Right lobe of liver (tissue), 6 donors: ENCODE measurements at places on chromosomes 4 and X. TPM values are rescaled to one million over a fixed set of nuclear protein-coding genes. Genes with fewer than 3 reads are reported as not detected.

DNA sequence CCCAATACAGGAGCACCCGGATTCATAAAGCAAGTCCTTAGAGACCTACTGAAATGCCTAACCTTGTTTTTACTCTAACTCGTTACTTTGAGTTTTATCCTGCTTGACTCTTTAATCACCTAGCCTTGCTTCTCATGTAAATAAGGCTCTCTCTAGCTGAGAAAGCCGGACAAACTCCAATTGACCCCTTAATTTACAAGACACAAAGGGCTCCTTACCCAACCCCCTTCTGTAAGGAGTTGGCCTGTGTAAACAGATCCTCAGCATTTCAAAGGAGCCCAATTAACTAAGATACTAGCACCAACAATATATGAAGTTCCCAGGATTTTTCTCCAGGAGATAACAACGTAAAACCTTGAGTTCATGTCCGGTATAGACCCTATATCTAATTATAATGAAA is 61.7 kb downstream of the CT47B1 start:
- no peaks in the 10 kb centered on the region for H3K4me1 ChIP-seq
- H3K27me3 ChIP-seq: no peaks in the 10 kb centered on the region
- no peak overlapping the region for H3K4me3 ChIP-seq
- no peak for DNase-seq
- H3K36me3 ChIP-seq: no peaks in the 10 kb centered on the region

DNA sequence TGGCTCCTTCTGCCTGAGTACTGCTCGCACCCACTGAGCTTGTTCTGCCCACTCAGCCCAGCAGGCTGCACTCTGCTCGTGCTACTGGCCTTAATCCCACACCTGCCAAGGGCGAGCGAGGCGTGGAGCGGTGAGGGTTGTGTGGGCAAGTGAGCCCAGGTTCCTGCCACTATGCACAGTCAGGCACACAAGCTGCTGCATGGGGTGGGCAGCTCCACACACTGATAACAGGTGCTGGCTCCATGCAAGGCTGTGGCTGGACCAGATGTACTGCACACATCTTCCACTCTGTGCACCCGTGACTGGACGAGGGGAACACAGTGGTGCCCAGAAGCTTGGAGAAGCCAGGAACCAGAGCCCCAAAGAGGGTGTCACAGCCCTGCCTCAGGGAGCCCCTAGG is 184.3 kb upstream of the NUDT6 start:
- no peak overlapping the region for H3K27ac ChIP-seq
- DNase-seq: no peak
- no peaks in the 10 kb centered on the region for H3K27me3 ChIP-seq
- H3K4me1 ChIP-seq: no peaks in the 10 kb centered on the region
- H3K4me3 ChIP-seq: no peak overlapping the region

DNA sequence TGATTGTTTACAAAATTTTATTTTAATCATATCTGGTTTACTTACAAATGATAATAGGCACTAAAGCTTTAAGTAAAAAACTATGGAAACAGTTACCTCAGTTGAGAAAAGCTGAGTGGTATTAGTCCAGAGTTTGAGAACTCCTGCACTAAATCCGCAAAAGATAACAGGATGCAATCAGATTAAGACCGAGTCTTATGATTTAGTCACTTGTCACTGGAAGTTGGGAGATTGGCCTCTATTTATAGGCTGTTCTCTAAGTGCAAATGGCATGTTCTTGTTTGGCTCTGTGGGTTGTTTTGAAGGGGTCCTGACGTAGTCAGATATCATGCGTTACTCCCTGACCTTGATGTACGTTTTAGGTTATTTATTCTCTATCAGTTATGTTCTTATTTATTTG is 6.3 kb downstream of the GPAT3 start:
- DNase-seq: no peak
- H3K36me3 ChIP-seq: no peaks in the 10 kb centered on the region
- peaks cover 11% of the 10 kb centered on the region for H3K4me1 ChIP-seq
- H3K27ac ChIP-seq: no peak overlapping the region
- H3K27me3 ChIP-seq: no peaks in the 10 kb centered on the region
- no peak overlapping the region for H3K4me3 ChIP-seq

- no peak for DNase-seq
- no peaks in the 10 kb centered on the region for H3K27me3 ChIP-seq
- no peaks in the 10 kb centered on the region for H3K4me1 ChIP-seq
- no peaks in the 10 kb centered on the region for H3K36me3 ChIP-seq
- no peak overlapping the region for H3K27ac ChIP-seq
- no peak overlapping the region for H3K4me3 ChIP-seq
These were observed 234.4 kb upstream of the HS3ST1 start for GRCh38 chr4:11663114-11663513.

DNA sequence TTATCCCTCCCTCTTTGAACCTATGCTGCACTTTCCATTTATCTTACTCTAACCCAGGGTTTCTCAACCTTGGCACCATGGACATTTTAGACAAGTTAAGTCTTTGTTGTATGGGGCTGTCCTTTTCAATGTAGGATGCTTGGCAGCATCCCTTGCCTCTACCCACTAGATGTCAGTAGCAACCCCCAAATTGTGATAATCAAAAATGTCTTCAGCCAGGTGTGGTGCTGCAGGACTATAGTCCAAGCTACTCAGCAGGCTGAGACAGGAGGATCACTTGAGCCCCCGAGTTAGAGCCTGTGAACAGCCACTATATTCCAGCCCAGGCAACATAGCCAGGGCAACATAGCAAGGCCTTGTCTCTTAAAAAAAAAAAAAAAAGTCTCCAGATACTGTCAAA is 7.0 kb downstream of the LRCH2 start:
- no peaks in the 10 kb centered on the region for H3K27me3 ChIP-seq
- H3K36me3 ChIP-seq: no peaks in the 10 kb centered on the region
- no peak for DNase-seq
- no peak overlapping the region for H3K4me3 ChIP-seq

GRCh38 chrX:133745349-133745748 is 240.0 kb downstream of the GPC3 start:
- H3K27ac ChIP-seq: no peak overlapping the region
- no peaks in the 10 kb centered on the region for H3K36me3 ChIP-seq
- no peak overlapping the region for H3K4me3 ChIP-seq
- no peaks in the 10 kb centered on the region for H3K4me1 ChIP-seq

DNA sequence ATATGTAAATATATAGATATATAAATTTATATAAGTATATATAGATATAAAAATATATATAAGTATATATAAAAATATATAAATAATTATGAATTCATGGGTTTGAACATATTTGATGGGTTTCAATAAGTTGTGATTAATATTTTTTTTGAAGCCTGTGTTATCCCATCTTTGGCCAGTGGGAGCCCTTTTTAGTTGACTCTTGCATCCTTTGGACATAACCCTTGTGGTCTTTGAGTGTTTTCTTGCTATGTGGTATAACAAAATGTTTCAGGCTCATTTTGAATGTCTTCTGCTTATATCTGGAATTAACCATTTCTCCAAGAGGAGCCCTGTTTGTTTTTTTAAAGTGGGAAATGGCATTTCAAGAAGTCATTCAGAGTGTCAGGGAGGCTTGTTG is 15.2 kb downstream of the SNX25 start:
- no peaks in the 10 kb centered on the region for H3K27me3 ChIP-seq
- peaks cover 9% of the 10 kb centered on the region for H3K4me1 ChIP-seq
- H3K4me3 ChIP-seq: no peak overlapping the region
- no peak for DNase-seq
- H3K27ac ChIP-seq: no peak overlapping the region

- no peaks in the 10 kb centered on the region for H3K36me3 ChIP-seq
- no peaks in the 10 kb centered on the region for H3K27me3 ChIP-seq
- H3K4me1 ChIP-seq: no peaks in the 10 kb centered on the region
These were observed 50.5 kb downstream of the ADGRA3 start for GRCh38 chr4:22465349-22465748.

DNA sequence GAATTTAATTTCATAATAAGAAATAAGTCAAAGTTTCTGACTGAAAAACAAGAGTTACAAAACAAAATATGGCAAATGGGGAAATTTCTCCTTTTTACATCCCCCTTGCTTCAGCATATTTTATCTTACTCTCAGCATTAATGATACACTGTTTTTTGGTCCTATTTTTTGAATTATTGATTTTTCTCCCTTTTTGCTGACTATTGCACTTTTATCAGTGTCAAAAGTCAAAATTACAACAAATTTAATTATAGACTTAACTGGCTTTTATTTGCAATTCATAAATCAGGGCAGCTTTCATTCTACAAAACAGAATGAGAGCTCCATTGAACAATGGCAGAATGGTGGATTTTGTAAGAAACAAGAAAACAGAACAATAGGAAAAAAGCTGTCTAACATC is 901.9 kb downstream of the FAT4 start:
- no peaks in the 10 kb centered on the region for H3K27me3 ChIP-seq
- H3K4me3 ChIP-seq: no peak overlapping the region
- no peak overlapping the region for H3K27ac ChIP-seq
- no peak for DNase-seq

- no peaks in the 10 kb centered on the region for H3K4me1 ChIP-seq
- no peak for DNase-seq
- no peaks in the 10 kb centered on the region for H3K27me3 ChIP-seq
- no peak overlapping the region for H3K4me3 ChIP-seq
- no peak overlapping the region for H3K27ac ChIP-seq
These were observed 81.7 kb downstream of the MAD2L1 start for GRCh38 chr4:119984996-119985395.

- no peaks in the 10 kb centered on the region for H3K36me3 ChIP-seq
- H3K4me3 ChIP-seq: no peak overlapping the region
- no peak overlapping the region for H3K27ac ChIP-seq
- no peaks in the 10 kb centered on the region for H3K4me1 ChIP-seq
These were observed 36.6 kb downstream of the RASSF6 start for GRCh38 chr4:73583666-73584065.

DNA sequence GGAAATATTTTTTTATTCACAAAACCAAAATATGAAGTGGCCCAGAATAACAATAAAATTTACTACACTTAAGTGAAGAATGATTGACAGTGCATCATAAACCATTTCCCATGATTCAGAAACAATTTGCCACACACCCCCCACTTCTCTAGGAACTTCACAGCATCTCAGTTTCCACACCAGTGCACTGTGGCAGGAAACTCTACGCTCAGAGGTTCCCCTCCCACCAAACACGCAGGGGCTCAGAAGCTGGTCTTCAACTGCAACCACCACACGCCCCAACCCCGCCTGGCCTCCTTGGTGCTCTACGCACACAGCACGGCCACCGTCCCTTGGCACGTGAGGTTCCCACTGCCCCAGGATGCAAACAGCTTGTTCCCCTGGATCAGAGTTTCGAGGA is 63.7 kb downstream of the ZFYVE28 start:
- DNase-seq: no peak
- no peak overlapping the region for H3K27ac ChIP-seq
- H3K4me1 ChIP-seq: no peaks in the 10 kb centered on the region
- H3K4me3 ChIP-seq: no peak overlapping the region

DNA sequence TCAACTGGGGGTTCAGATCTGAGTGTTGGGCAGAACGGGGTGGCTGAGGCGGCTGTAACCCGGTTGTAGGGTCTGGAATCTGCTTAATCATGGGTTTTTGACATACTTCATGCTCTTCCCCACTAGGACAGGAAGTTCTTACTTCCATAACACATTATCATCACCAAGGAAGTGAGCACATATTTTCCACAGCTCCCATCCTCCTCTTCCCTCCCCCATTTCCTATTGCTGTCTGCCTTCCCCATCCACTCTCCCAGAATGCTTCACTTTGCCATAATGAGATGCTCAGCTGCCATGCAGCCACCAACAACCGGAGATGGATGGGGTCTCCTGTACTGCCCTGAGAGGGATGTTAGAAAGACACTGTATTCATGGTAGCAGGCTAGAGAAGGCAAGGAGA is 6.4 kb upstream of the DCUN1D4 start:
- DNase-seq: no peak
- no peaks in the 10 kb centered on the region for H3K4me1 ChIP-seq
- H3K27me3 ChIP-seq: no peaks in the 10 kb centered on the region
- no peak overlapping the region for H3K27ac ChIP-seq
- H3K4me3 ChIP-seq: no peak overlapping the region

DNA sequence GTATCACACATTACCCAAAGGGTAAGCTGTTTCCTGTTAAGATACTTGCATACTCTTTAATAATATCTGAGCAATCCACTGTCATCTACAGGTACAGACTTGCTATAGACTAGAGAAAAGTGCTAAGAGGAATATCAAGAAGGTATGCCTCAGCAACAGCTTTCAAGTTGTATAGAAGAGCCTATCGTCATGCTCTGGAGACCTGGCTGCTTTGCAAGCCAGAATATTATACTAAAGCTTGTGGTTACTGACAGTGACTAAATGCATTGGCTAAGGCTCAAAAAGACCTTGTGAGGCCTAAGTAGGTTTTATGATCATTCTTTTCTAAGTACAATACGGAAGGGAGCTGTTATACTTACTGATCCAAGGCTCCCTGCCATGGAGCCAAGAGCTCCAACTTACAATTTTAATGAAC is 11.3 kb downstream of the LAMP2 start:
- no peak overlapping the region for H3K4me3 ChIP-seq
- no peak for DNase-seq
- H3K36me3 ChIP-seq: no peaks in the 10 kb centered on the region
- no peaks in the 10 kb centered on the region for H3K4me1 ChIP-seq
- H3K27ac ChIP-seq: no peak overlapping the region

DNA sequence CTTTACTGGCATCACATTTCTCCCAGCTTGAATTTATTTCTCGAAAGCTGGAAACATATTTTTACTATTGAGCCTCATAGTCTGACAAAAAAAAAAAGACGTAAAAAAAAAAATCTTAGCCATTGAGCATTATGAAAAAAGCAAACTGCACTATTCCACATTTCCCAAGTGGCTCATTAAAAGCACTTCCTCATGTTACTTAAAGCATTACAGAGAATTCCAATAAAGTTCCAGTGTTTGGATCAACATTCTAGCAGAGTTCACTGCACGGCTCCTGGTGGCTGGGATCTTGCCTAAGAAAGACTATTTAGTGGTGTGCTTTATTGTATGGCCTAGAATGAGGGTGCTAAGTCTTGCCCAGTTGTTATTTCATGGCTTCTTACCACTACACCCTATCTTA is 476.2 kb downstream of the PPARGC1A start:
- no peaks in the 10 kb centered on the region for H3K4me1 ChIP-seq
- no peak overlapping the region for H3K4me3 ChIP-seq
- H3K27ac ChIP-seq: no peak overlapping the region
- DNase-seq: no peak
- H3K36me3 ChIP-seq: no peaks in the 10 kb centered on the region
- no peaks in the 10 kb centered on the region for H3K27me3 ChIP-seq

GRCh38 chr4:123940604-123941003 is 544.0 kb downstream of the SPRY1 start:
- H3K4me3 ChIP-seq: no peak overlapping the region
- no peak overlapping the region for H3K27ac ChIP-seq
- H3K27me3 ChIP-seq: no peaks in the 10 kb centered on the region
- no peak for DNase-seq
- no peaks in the 10 kb centered on the region for H3K4me1 ChIP-seq

The MXRA5 gene
- total RNA-seq: 0.70 TPM

The NDP gene
- total RNA-seq: not detected

The TMPRSS11E gene
- not detected for total RNA-seq

The SPANXC gene
- not detected for total RNA-seq

The GAGE12J gene
- total RNA-seq: not detected

The UGT2A1 gene
- 1.3 TPM for total RNA-seq

The FRMD7 gene
- not detected for total RNA-seq

The FAM184B gene
- not detected for total RNA-seq

The FHDC1 gene
- total RNA-seq: 0.12 TPM

The FOXR2 gene
- not detected for total RNA-seq

The ZFYVE28 gene
- 6.4 TPM for total RNA-seq

The ENPP6 gene
- not detected for total RNA-seq

The GLRA2 gene
- total RNA-seq: not detected

The GLUD2 gene
- total RNA-seq: 6.4 TPM

The GPAT3 gene
- total RNA-seq: 5.7 TPM

The CXCL1 gene
- 33.1 TPM for total RNA-seq

The SLC49A3 gene
- total RNA-seq: 5.2 TPM

The NDNF gene
- total RNA-seq: 0.27 TPM
